ENCODE measurements at places on chromosomes 13 and 19.

DNA sequence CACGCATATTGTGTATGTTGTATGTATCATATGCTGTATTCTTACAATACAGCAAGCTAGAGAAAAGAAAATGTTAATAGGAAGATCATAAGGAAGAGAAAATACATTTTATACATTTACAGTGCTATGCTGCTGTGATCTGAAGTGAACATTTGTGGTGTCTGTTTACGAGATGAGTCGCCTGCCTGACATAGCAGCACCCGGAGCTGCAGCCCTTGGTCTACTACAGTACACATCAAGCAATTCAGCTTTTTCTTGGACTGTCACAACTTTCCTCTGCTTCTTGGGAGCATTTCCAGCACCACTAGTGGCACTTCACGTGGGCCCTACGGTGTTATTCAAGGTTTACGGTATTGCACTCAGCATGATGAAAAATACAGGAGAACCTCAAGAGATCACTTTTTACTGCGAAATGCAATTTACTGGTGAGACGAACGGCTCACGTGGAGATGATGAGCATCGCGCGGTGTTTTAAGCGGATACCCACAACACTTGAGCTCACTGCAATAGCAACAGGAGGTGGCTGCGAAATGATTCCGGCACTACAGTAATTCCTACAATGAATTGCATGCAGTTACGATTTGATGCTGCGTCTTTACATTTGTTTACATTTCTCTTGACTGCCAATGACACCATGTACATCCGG, 308.4 kb downstream of the FGF9 start:
- DNase-seq: no peak

- DNase-seq: no peak
Measured at GRCh38 chr19:55927991-55928390, 4.1 kb downstream of the NLRP13 start.

GRCh38 chr13:93248627-93249047, 22.0 kb downstream of the GPC6 start:
- no peak for DNase-seq

DNA sequence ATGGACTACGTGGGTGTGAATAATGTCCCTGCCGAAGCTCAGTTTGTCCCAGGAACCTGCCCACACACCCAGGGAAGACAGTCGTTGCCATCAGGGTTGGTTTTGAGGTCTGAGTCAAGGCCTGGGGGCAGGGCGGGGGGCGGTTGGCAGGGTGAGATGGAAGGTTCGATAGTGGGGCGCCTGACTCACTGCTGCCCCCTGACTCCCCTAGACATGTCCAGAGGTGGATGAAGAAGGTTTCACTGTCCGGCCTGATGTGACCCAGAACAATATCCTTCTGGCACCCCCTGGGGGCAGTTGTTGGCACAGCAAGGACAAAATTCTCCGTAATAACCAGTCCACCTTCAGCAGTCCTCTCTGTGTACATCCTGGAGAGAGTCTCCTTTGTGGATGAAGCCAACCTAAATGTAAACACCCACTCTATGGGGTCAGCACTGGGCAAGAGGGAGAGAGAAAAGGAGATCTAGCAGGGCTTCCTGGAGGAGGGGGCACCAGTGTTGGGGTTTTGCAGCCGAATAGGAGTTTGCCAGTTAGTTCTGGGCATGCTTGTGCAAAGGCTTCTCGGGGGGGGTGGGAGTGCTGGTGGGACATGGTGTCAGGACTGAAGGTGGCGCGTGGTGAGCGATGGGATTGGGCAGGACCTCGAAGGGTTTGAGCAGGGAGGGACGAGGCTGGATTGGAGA, 19.6 kb upstream of the B3GNT3 start:
- no peak for DNase-seq

DNA sequence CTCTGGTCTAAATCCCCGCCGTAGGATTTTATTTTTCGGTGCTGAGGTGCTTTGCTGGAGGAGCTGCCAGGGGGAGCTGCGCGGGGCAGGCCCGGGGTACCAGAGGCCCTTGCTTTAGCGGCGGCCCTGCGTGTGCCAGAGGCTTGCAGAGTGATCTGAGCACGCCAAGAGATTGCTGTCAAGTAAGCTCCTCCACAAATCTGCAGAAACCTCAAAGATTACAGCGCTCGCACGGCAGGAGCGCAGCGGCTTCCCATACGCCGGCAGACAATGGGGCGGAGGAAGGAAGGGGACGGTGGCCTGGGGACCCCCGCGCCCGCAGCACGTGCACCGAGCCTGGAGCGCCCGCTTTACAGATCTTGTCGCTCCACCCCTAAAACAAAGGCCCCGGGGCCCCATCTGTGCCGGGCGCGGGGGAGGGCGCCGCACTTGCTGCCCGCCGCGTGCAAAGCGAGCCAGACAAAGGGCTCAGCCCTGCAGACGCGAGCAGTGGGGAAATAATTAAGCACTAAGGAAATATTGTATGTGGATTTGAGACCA, 9.1 kb upstream of the C19orf12 start:
- no peak for DNase-seq

GRCh38 chr13:101416181-101417042, at the start of gene NALCN:
Gene NALCN, minus strand, starts transcription at chr13:101416508. Its CDS starts 17,382 bp downstream, at chr13:101399126.
- no peak for DNase-seq

Measured in T follicular helper cell (primary cell).